ENCODE measurements at places on chromosomes 7 and 10. TPM values are rescaled to one million over a fixed set of nuclear protein-coding genes. Genes with fewer than 3 reads are reported as not detected.
A peak's percentile ranks its signal among the peaks of the same experiment; 100 is the strongest.

NPC1L1 gene
- not detected for total RNA-seq

SKAP2 gene
- 4.8 TPM for total RNA-seq

ZNF239 gene
- 4.2 TPM for total RNA-seq

GPC2 gene
- total RNA-seq = 6.2 TPM

NRAP gene
- total RNA-seq = not detected

- peaks cover 1% of the 10 kb centered on the region for H3K36me3 ChIP-seq
- no peak overlapping the region for H3K27ac ChIP-seq
- H3K4me3 ChIP-seq = no peak overlapping the region
- no peak for DNase-seq
Measured at GRCh38 chr7:108165723-108166122, 35.6 kb upstream of the LAMB4 start.

DNA sequence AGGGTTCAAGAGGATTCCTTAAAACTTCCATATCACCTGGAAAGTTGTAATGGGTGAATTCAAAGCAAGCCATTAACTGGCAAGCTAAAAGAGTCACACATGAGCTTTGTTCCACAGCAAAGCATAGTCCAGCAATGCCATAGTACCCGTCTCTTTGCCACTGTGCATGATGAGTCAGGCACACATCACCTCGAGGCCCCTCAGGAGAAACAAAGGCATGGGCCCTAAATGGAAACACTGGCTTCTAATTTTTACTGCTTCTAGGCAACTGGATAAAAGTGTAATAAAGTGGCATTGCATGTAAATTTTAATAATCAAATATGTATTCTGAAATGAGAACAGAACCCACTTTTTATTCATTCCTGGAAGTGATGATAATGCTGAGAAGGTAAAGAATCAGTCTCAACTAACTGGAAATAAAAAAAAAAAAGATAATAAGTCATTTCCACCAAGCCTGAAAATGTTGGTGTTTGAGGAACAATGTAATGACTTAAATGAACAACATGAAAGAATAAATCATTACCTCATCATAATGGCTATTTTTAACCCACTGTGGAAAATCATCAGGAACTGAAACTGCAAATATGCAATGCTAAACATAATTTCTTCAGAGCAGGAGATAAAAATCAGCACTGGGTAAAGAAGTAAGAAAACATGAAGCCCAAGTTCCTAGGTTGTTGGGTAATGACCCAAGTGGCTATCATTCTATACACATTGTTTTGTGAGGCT is 104.9 kb downstream of the CDK6 start:
- peaks cover 63% of the 10 kb centered on the region for H3K4me1 ChIP-seq
- H3K27me3 ChIP-seq = no peaks in the 10 kb centered on the region
- no peak overlapping the region for H3K4me3 ChIP-seq
- no peak for DNase-seq
- H3K36me3 ChIP-seq = peaks cover 6% of the 10 kb centered on the region
- peak overlapping the region; percentile 70 for H3K27ac ChIP-seq

- peaks cover 5% of the 10 kb centered on the region for H3K27me3 ChIP-seq
- H3K4me3 ChIP-seq = no peak overlapping the region
- H3K27ac ChIP-seq = no peak overlapping the region
- no peaks in the 10 kb centered on the region for H3K36me3 ChIP-seq
- no peak for DNase-seq
Measured at GRCh38 chr10:43120929-43121314, 17.3 kb upstream of the CSGALNACT2 start.

DNA sequence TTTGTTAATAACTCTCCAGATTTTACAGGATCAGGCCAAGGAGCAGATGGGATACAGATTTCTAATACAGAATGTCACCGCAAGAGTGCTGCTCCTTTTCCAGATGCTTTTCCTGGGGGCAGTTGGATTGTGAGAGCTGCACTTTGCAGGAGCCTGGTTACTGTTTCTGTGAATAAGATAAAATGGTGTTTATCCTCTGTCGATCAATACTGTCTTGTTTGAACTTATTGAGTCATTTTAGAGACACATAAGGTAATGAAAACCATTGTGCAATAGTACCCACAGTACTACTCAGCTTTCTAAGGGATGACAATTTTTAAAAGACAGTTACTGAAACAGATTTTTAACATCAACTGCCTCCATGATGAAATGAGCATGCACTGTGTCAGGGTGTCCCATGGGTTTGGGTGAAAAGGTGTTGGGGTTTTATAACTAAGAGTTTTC is 2.9 kb downstream of the A1CF start:
- no peaks in the 10 kb centered on the region for H3K4me1 ChIP-seq
- peaks cover 31% of the 10 kb centered on the region for H3K27me3 ChIP-seq
- DNase-seq = no peak
- no peak overlapping the region for H3K27ac ChIP-seq
- H3K4me3 ChIP-seq = no peak overlapping the region

DNA sequence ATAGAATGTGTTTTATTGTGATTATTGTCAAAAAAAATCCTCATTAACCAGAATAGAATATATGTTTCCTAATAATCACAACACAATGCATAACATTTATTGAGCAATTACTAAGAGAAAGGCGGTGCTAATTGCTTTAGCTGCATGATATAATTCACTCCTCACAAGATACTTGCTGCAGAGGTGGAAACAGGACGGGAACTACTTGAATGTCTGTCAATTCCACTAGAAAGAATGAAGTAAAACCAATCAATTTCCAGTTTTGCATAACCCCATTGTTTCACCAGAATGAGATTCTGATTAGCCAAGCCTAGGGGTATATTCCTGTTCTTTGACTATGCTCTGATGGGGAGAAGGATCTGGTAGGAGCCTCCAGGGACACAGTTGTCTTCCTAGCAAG is 239.1 kb upstream of the NRP1 start:
- no peak for DNase-seq
- H3K36me3 ChIP-seq = no peaks in the 10 kb centered on the region
- no peaks in the 10 kb centered on the region for H3K27me3 ChIP-seq
- H3K27ac ChIP-seq = no peak overlapping the region
- no peak overlapping the region for H3K4me3 ChIP-seq

GRCh38 chr10:58754469-58755339 is 242.0 kb downstream of the BICC1 start:
- H3K27me3 ChIP-seq = no peaks in the 10 kb centered on the region
- peak overlapping the region; percentile 97 for H3K27ac ChIP-seq
- no peak for DNase-seq
- H3K4me1 ChIP-seq = peaks cover 75% of the 10 kb centered on the region
- no peaks in the 10 kb centered on the region for H3K36me3 ChIP-seq
- H3K4me3 ChIP-seq = no peak overlapping the region

GRCh38 chr7:75716992-75717626 is 21.6 kb downstream of the HIP1 start:
- DNase-seq = peak; percentile 27
- H3K4me3 ChIP-seq = no peak overlapping the region
- peaks cover 3% of the 10 kb centered on the region for H3K36me3 ChIP-seq
- H3K27me3 ChIP-seq = no peaks in the 10 kb centered on the region
- H3K27ac ChIP-seq = peak overlapping the region; percentile 77

DNA sequence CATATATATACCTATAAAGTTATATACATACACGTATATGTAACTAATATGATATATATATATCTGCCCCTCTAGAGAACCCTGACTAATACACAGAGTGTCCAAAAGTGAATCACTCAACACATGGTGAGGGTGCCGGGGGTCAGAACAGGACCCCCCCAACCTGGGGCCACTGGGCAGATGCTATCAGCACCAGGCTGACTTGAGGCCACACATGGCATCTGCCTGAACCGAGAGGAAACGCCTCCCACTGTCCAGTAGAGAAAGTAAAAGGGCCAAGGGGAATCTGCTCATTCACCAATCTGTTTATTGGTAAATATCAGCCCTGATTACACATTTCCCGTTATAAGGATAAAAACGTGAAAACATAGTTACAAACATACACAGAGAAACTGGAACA is 218.3 kb downstream of the PTPRN2 start:
- H3K4me3 ChIP-seq = no peak overlapping the region
- H3K36me3 ChIP-seq = no peaks in the 10 kb centered on the region
- peak; percentile 47 for DNase-seq
- H3K27me3 ChIP-seq = peaks cover 1% of the 10 kb centered on the region

DNA sequence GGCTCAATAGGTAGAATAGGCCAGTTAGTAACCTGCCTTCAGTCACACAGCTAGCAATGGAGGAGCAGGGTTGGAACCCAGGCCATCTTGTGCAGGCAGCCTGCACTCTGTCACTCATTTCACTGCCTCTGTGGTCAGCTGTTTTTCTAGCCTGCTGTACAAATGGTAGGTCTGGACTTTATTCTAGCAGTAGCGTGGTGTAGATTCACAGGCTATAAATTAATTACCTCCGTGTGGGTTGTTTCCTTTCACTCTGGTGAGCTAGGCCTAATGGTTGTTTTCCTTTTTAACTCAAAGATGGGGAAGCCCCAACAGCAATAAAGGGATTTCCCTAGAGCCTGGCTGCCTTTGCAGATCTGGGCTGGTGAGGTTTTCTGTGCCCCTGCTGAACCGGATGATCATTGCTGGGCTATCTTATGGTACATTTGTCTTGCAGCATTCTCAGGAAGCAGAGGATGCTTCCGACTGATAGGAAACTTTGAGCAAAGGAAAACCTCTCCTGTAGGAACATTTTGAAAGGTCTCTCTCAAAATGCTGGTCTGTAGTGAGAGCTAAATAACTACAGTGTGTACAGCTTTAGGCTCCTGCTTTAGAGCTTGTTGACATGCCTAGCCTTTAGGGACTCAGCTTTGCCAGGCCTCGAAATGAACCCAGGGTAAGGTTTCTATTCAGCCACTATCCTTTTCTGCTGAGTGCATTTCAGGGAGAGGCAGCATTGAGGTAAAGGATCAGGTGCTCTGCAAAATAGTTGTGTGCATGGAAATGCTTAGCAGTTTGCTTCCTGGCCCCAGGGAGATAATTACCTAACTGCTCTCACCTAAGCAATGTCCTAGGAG is 157.4 kb downstream of the ST7 start:
- DNase-seq = no peak
- no peaks in the 10 kb centered on the region for H3K27me3 ChIP-seq
- peaks cover 25% of the 10 kb centered on the region for H3K36me3 ChIP-seq

GRCh38 chr10:129467359-129468064 is 471 bp downstream of the MGMT start:
- no peak for DNase-seq
- H3K27me3 ChIP-seq = no peaks in the 10 kb centered on the region
- H3K27ac ChIP-seq = peak overlapping the region; percentile 65
- H3K4me3 ChIP-seq = peak overlapping the region; percentile 64
- H3K36me3 ChIP-seq = no peaks in the 10 kb centered on the region
- peaks cover 4% of the 10 kb centered on the region for H3K4me1 ChIP-seq
